ENCODE measurements at places on chromosomes 1 and 21.

- no peak for DNase-seq
Observed at GRCh38 chr1:107622966-107623365, 342.0 kb downstream of the VAV3 start.

DNA sequence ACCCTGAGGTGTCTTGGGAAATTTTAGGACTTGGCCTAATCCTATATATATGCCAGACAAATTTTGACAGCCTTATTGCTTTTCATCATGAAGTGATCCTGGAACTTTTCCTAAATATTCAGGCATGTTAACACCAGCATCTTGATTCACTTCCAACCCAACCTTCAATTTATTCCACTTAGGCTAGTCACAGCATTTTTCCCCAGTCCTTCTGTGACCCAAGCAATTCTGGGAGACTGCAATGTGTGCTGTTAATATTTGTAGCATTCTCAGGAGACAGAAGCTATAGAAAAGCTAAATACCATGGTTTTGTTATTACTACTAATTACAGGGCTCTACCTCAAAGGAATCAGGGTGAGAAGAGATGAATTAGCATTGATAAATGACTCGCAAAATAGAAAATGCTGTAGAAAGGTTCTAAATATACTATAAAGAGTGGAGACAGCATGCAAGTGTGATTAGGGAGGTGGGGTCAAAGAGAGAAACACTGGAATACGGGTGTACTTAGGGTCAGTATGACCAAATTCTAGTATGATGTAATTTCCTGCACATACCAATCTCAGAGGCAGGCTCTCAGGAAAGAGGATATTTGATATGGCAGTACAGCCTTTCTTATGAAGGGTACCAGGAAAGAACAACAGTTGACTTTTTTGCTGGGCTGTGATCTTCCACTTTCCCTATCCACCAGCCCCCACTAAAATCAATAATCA lies 29.1 kb downstream of the PRRX1 start:
- no peak for DNase-seq

GRCh38 chr1:44239331-44239960 lies 26.2 kb downstream of the DMAP1 start:
- no peak for DNase-seq

DNA sequence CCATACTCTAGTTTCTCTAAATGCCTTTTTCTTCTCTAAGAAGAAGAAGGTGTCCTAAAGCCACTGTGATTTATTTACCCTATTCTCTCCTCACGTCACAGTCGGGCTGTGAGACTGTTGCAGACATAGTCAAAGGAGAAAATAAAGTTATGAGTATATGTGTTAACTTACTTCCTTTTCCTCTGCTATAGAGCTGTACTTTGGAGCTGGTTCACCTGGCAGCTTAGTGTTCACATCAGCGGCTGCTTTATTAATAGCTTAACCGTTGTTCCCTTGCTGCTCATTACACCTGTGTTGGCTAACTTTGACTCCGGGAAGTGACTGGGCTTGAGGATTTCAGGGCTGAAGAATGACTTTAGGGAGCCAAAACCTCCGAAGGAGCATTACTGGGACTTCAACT lies 3.6 kb downstream of the PFKFB2 start:
- no peak for DNase-seq

DNA sequence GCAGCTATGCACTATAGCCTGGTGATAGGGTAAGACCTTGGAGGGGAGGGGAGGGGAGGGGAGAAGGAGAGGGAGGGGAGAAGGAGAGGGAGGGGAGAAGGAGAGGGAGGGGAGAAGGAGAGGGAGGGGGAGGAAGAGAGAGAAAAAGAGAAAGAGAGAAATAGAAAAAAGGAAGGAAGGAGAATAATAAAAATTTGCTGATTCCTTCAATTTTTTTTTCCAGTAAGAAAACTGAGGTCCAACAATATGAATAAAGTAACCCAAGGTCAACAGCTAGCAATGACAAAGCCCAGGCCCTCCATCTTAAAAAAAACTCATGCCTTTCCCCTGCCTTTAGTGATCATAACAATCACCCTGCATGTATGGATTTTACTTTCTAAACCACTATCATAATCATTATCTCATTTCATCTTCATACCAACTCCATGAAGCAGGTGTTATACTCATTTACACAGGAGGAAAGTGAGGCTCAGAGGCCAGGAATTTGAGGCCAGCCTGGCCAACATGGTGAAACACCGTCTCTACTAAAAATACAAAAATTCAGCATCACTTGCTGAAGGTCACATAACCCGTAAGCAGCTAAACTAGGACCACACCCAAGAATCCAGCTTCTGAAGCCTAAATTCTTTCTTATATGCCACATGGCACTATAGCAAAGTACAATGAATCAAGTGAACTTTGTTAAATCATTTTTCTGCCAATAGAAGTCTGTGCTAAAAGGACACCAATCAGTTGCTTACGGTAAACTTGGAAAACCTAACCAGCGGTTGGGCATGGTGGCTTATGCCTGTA lies 23.4 kb upstream of the BRDT start:
- no peak for DNase-seq

- DNase-seq, result no peak
Observed at GRCh38 chr1:53575955-53576320, 116.7 kb downstream of the DMRTB1 start.

DNA sequence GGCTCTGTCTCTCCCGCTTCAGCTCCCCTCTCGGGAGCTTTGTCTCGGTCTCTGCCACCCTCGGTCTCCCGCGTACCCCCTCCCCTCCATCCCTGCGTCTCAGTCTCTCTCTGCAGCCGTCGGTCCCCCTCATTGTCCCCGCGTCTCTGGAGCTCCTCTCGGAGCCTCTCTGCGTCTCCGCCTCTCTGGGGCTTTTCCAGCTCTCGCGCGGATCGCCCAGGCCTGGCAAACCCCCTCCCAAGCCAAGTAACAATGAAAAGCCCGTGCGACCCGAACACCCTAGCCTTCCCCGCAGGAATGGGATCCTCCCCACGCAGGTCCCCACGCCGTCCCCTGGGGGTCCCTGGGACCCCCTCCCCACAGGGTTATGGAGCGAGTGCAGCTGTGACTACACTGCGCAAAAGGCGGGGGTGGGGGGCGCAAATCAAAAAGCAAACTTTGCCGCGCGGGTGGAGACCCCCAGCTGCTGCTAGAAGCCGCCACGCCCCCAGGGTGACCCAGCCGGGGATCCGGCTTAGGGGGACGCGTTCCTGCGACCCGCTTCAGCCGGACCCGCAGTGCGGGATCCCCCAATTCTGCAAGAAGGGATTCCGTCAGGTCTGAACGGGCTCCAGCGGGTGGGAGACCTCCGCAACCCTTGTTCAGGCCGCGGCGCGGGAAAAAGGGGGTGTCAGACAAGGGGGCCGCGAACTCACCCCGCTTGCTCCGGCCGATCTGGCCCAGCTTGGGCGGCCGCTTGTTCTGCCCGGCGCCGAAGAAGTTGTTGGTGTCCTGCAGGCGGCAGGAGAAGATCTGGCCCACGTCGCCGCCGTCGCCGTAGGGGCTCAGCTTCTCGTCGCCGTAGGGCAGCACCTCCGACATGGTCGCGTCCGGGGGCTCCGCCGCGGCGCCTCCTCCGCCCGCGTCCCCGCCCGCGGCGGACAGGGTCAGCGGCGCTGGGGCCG lies 1.2 kb downstream of the CAMK2N1 start:
- DNase-seq, result no peak

DNA sequence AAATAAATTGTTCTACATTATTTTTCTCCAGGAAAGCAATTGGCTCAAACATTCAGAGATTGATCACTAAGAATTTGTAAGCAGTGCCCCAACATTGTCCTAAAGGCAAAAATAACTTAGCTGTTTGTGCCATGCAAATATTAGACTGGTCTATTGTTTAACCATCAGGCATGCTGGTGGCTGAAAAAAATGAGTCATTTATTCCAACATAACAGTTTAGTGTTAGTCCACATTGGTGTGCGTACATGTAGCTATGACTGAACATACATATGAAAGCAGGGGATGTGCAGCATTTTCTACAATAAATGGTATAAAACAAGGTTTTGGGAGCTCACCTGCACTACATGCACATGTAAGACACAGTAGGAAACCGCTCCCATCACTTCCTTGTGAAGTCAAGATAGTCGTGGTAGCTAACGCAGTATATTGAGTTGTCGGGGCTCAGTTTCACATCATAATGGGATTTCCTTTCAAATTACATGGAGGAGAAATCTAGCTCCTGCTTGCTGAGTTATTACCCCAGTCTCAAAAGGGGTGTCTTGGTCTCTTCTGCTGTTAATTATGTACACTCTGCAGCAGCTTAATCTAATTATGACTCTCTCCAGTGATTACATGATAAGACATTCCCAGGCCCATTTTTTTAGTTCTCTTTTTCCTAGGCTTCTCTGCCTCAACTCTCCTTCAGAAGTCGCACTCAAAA lies 199.4 kb downstream of the LYPLAL1 start:
- DNase-seq, result no peak

DNA sequence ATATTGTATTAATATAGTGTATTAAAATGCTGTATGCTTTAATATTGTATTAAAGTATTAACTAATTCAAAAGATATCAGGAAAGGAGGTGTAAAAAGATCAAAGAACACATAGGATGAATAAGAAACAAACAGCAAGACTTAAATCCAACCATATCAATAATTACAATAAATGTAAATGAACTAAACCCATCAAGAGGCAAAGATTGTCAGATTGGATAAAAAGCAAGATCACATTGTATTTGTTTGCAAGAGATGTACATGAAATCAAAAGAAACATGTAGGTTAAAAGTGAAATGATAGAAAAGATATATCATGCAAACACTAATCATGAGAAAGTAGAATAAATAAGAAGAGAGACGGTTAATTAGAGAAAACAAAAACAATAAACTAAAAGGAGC lies 34.1 kb upstream of the RAB3GAP2 start:
- DNase-seq, result no peak

DNA sequence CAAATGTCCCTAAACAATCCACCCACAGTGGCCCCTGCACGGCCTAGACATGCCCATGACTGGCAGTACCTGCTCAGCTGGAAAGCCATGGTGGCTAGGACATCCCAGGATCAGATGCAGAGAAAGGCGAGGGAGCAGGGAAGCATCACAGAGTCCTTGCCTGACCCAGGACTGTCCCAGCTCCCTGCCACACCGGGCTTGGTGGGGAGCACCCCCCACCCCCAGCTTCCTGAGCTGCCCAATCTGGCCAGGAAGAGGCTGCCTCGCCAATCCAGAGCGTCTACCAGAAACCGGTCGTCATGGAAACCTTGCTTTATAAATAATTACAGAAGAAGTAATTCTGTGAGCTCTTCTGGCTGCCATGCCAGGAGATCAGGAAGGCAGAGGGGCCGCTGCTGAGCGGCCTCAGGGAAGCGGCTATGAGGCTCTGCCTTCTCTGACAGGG lies 34.8 kb downstream of the ACOT7 start:
- DNase-seq, result no peak

GRCh38 chr1:31683997-31684396 lies 19.8 kb downstream of the COL16A1 start:
- no peak for DNase-seq

DNA sequence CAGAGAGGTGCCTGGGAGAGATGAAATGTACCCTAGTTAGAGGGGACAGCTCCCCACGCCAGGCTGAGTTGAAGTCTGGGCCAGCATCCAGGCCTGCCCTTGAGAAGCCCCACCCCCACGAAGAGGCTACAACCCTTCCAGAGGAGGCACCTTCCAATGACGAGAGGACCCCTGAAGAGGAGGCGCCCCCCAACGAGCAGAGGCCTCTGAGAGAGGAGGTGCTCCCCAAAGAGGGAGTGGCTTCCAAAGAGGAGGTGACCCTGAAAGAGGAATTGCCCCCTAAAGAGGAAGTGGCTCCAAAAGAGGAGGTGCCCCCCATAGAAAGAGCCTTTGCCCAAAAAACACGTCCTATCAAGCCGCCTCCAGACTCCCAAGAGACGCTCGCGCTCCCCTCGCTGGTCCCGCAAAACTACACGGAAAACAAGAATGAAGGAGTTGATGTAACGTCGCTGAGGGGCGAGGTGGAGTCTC lies 3.1 kb downstream of the EVA1B start:
- DNase-seq, result no peak

GRCh38 chr1:38022810-38023209 lies 10.3 kb downstream of the UTP11 start:
- DNase-seq, result no peak

DNA sequence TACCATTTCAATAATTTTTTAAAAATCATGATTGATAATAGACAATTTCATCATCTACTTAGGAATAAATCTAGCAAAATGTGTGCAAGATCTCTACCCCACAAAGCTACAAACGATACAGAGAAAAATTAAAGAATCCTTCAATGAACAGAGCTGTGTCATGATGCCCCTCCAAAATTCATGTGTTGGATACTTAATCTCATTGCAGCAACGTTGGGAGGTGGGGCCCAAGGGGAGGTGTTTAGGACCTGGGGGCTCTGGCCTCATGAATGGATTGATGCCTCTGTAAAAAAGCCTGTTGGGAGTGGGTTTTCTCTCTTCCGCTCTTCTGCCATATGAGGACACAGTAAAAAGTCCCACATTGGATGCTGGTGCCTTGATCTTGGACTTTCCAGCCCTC lies 54.9 kb downstream of the PRSS38 start:
- DNase-seq, result no peak

- no peak for DNase-seq
Observed at GRCh38 chr1:62263006-62263813, 56.0 kb downstream of the KANK4 start.

DNA sequence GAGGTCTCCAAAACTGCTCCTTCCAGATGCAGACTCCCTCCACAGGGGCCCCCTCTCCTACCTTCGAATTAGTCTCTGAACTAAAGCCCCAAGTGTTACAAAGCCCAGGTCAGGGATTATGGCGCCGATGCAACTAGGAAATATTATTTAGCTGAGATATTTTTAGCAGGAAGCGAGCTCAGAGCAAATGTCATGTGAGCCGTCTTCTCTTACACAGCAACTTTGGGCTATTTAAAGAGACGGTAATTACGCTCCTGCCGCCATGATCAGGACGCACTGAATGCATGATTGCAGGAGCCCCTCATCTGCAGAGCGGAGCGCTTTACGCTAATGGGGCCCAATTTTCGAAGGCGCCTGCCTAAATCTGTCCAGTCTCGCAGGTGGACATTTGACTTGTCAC lies 55.3 kb upstream of the TARDBP start:
- DNase-seq, result no peak

DNA sequence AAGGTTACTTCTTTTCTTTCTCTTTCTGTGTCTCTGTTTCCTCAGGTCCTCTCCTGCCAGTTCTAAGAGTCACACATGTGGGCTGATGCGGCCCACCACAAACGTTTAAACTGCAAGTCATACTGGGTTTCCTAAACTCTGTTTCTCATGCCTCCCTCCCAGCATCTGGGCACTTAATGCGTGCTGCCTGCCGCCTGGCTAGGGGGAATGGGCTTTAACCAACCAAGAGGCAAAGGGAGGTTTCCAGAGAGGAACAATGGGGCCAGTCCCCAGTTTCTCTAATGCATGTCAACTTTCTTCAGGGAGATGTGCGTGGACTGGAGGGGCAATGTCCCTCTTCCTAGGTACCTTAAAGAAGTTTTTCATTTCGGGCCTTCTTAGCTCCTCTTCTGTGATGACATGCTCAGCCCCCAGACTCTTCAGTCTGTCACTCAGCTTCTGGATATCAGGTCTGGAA lies 19.9 kb upstream of the SRSF4 start:
- no peak for DNase-seq
